ENCODE measurements at places on chromosomes 13 and 19.

GRCh38 chr13:27424246-27425157, at the start of gene GTF3A:
Gene GTF3A (plus strand): TSS chr13:27424619.
- peak; percentile 76 for DNase-seq

DNA sequence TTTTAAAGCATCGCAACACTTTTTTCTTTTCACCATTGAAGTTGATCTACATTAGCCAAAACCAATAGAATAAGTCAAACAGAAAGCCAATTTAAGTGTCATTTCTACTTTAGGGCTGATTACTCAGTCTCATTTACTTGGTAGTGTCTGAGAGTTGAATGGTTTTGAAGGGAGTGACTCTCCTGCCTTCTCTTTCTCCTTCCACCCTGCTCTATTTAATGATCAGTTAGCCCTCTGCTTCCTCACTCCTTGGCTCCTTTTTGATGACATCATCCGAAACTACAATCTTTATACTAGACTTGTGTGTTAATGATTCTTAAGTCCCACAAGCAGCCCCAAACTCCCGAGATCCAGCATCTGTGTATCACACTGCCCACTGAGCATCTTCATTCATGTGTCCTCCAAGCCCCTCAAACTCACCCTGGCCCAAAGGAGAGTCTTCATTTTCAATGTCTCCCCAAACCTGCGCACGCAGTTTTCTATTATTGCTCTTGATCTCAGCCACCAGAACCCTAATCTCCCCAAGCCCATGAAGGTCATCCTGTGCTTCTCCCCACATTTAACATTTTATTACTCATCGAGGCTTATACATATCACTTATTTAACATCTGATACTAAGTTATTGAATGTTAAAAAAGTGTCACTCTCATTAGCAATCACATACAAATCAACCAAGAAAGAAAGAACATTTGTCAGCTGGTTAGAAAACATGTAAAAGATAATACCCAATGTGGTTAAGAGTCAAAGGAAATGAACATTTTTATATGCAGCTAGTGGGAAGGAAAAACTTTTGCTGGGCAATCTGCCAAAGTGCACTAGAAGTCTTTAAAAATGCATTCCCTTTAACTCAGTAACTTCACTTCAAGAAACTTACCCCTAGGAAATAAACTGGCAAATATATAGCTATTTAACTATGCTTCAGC, 32.2 kb upstream of the ARGLU1 start:
- no peak for DNase-seq

DNA sequence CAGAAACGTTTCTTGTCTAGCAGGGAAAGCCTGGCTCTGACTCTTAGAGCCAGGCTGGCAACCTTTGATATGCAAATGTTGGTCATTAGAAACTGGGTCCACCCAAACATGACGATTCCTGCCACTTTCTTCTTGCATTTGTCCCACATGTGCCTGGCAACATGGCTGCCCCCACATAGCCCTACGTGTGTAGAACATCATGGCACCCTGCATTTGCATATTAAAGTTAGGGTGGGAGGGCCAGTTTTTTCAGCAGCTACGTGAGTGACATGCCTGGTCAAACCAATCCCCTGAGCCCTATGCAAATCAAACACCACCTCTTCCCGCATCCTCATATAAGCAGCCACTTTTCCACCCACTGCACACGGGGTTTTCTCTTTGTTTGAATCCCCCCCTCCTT, 95.0 kb downstream of the LIG4 start:
- DNase-seq = no peak

GRCh38 chr19:3084943-3085342, 9.2 kb upstream of the GNA11 start:
- no peak for DNase-seq

- DNase-seq = no peak
Observed at GRCh38 chr13:44296856-44297255, 76.8 kb upstream of the SERP2 start.

DNA sequence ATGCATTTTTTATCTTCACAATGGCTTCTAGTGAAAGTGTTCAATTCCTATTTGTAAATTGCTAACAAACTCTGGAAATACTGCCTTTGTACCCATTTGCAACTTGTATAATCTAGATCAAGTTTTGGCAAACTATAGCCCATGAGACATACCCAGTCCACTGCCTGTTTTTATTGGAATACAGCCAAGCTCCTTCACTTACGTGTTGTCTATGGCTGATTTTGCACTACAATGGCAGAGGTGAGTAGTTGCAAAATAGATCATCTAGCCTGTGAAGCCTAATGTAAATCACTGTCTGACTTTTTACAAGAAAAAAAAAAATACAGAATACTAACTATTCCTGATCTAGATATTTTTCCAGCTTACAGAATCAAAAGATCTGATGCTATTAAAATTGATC, 37.1 kb downstream of the DZIP1 start:
- DNase-seq = no peak

DNA sequence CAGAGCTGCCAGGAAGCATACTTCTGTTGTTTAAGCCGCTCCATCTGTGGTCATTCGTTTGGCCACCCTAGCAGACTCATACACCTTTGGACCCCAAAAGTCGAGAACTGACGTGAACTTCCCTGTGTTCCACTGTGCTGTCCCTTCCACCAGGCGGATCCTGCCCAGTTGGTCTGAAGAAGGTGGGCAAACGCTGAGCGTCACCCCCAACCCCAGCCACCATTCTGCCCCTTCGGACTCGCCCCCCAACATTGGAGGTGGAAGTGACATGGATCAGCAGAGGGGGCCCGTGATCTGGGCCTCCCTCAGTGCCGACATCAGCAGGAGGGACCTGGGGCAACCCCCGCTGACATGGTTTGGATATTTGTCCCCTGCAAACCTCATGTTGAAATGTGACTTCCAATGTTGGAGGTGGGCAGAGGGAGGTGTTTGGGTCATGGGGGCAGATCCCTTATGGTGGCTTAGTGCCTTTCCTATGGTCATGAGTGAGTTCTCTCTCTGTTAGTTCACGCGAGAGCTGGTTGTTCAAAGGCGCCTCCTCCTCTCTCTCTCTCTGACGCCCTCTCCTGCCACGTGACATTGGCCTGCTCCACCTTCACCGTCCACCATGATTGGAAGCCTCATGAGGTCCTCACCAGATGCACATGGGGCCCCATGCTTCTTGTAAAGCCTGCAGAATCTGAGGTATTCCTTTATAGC, 93.6 kb upstream of the ZNF507 start:
- DNase-seq = no peak

GRCh38 chr19:29084266-29084665, 128.7 kb downstream of the UQCRFS1 start:
- DNase-seq = no peak

- DNase-seq = no peak
Observed at GRCh38 chr19:1171755-1172352, 2.2 kb downstream of the SBNO2 start.

DNA sequence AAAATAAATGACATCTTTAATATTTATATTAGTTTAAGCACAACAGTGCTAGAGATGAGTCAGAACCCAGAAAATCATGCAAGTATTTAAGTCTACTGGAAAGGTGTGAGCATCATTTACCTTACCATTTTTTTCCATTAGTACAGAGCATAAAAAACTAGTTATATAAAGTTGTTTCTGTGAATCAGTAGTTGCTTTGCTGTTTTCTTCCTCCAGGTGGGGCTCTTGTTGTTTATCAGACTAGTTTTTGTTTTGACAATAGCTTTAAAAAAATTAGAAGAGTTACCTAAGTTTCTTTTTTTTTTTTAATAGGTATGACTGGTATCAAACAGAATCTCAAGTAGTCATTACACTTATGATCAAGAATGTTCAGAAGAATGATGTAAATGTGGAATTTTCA, 12.7 kb downstream of the SUGT1 start:
- DNase-seq = no peak

GRCh38 chr19:17289489-17289888, 7.8 kb downstream of the ANKLE1 start:
- no peak for DNase-seq

DNA sequence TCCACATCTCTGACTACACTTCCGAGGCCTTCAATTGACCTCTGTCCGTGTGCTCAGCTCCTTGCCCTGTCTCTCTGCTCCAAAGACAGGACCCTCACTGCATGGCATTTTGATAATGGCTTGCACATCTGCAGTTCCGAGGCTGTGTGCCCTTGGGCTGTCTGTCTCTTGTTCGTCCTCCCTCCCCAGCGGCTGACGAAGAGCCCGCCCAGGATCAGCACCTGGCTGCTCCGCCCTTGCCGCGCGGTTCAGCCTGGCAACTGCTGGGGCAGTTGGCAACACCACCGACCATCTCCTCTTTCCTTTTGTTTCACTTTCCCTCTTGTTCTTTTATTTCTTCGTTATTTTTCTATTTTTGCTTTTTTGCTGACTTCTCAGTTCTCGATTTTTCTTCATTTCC, 270.4 kb downstream of the TEX29 start:
- DNase-seq = no peak

- no peak for DNase-seq
Observed at GRCh38 chr19:13102416-13102665, 317 bp downstream of the LYL1 start.

GRCh38 chr13:74675182-74675581, 541.0 kb upstream of the KLF12 start:
- DNase-seq = no peak

DNA sequence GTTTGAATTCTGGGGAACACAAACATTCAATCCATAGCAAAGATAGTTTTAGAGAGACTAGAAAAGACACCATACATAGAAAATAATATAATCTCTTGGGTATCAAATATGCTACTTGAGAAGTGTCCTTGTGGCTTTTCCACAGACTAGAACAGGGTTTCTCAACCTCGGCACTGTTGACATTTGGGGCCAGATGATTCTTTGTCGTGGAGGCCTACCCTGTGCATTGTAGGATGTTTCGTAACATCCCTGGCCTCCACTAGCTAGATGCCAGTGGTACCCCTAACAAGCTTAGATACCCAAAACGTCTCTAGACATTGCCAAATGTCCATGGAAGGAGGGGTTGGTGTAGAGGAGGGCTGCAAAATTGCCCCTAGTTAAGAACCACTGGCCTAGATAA, 2.2 kb upstream of the ESD start:
- no peak for DNase-seq

- peak; percentile 21 for DNase-seq
Observed at GRCh38 chr13:28324181-28324789, 170.6 kb downstream of the FLT1 start.

DNA sequence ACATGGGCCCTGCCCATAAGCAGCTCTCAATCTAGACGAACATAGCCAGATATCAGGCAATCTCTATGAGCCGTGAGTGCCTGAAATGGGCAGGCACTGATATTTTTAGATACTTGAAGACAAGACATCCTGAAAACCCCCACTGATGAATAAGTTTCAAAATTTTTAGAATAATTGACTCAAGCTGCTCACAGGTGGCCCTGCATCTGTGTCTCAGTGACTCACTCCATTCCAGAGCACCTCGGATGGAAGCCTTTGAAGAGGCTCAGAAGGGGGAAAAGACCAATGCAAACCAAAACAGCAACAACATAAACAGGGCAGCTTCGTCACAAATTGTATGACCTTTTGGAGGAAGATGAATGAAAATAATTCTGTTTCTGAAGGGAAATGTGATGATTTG, 42.8 kb upstream of the SLC46A3 start:
- DNase-seq = no peak

- no peak for DNase-seq
Observed at GRCh38 chr13:28586439-28587173, 72.3 kb upstream of the POMP start.
